ENCODE measurements at places on chromosomes 1 and 21. TPM values are rescaled to one million over a fixed set of nuclear protein-coding genes. Genes with fewer than 3 reads are reported as not detected.
A peak's percentile ranks its signal among the peaks of the same experiment; 100 is the strongest.

- DNase-seq, result peak; percentile 23
Observed at GRCh38 chr1:166083887-166084286, 82.9 kb downstream of the FAM78B start.

- DNase-seq, result no peak
Observed at GRCh38 chr1:156298852-156299357, at the start of gene VHLL. VHLL (minus strand) TSS chr1:156299307; CDS start chr1:156299189, 118 bp downstream.

DNA sequence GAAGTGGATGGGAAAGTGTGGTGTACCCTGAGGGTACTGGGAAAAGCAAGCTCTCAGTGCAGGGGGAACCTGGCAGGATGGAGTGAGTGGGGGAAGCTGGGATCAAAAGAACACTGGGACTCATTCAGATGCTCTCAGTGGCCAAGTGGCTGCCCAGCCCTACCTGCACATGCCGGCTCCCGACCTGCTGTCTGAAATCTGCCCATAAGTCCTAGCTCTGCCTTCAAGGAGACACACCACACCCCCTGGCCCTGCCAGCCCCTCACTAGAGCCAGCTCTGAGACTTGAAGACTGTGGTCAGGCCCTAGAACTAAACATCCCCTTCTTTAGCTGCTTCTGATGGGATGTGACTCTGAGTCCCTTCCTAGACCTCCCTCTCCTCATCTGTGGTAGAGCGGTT, 2.2 kb downstream of the TMEM54 start:
- no peak for DNase-seq

DNA sequence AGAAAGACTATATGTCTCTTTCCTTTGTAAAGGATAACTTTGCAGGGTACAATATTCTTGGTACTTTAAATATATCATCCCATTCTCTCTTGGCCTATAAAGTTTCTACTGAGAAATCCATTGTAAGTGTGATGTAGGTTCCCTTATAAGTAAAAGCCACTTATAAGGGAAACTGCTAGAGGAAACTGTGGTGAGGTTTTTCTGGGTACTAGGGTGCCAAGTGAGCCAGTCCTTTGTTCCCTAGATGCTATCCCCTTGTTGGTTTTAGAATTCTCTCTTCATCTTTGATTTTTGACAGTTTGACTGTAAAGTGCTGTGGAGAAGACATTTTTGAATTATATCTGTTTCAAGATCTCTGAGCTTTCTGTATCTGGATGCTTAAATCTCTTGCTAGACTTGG, 108.9 kb upstream of the NEK7 start:
- peak; percentile 4 for DNase-seq

GRCh38 chr1:173424143-173424542, 53.0 kb upstream of the PRDX6 start:
- DNase-seq, result no peak

The OR2L13 gene
- not detected for total RNA-seq

The RASAL2 gene
- 0.32 TPM for total RNA-seq

The VANGL2 gene
- total RNA-seq, result not detected

Measured in CD4-positive, alpha-beta memory T cell (primary cell).